ENCODE measurements at places on chromosomes 5 and 9. TPM values are rescaled to one million over a fixed set of nuclear protein-coding genes. Genes with fewer than 3 reads are reported as not detected.

Gene PCDHB4
- 8.4 TPM for total RNA-seq

Gene ENTPD8
- not detected for total RNA-seq

Gene CRHBP
- total RNA-seq, result 0.18 TPM

Gene LSM11
- total RNA-seq, result 5.1 TPM

- no peaks in the 10 kb centered on the region for H3K36me3 ChIP-seq
- no peak for DNase-seq
- no peak overlapping the region for H3K27ac ChIP-seq
- peaks cover 3% of the 10 kb centered on the region for H3K4me1 ChIP-seq
- H3K4me3 ChIP-seq, result no peak overlapping the region
Observed at GRCh38 chr5:56095579-56096102, 100.9 kb upstream of the IL6ST start.

DNA sequence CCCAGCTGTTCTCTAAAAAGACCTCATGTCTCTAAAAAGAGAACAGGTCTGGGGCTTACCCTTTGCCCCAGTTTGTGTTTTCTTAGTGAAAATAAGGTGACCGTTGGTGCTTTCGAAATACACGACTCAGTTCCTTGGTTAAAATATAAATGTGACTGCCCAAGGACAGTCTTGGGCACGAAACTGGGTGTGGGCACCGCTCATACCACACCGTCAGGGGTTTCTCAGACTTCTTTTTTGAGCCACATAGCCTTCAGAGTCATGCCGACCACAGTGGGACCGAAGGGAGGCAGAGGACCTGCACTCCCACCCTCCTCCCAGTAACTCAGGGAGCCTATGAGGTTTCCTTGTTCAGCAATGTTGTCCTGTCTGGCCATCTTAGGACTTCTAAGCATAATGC lies 6.5 kb downstream of the SNX18 start:
- H3K36me3 ChIP-seq, result no peaks in the 10 kb centered on the region
- H3K27ac ChIP-seq, result no peak overlapping the region
- DNase-seq, result no peak
- H3K27me3 ChIP-seq, result no peaks in the 10 kb centered on the region

DNA sequence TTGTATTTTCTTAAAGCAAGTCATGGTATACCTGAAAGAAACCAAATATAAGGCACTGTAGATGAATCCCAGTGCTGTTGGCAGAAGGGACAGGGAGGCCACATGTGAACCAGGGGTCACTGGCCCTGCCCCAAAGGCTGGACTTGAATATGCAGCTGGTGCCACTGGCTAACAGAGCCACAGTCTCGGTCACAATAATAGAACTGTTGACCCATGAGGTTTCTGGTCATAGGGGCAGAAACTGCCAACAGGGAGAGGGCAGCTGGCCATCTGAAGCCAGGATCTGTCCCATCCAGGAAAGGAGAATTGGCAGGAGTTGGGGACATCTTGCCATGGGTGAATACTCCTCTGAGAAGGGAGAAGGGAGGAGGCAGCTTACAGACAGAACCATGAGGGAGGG lies 31.9 kb downstream of the PALM2AKAP2 start:
- H3K36me3 ChIP-seq, result no peaks in the 10 kb centered on the region
- H3K27me3 ChIP-seq, result no peaks in the 10 kb centered on the region
- H3K4me1 ChIP-seq, result no peaks in the 10 kb centered on the region
- H3K4me3 ChIP-seq, result no peak overlapping the region
- no peak overlapping the region for H3K27ac ChIP-seq

DNA sequence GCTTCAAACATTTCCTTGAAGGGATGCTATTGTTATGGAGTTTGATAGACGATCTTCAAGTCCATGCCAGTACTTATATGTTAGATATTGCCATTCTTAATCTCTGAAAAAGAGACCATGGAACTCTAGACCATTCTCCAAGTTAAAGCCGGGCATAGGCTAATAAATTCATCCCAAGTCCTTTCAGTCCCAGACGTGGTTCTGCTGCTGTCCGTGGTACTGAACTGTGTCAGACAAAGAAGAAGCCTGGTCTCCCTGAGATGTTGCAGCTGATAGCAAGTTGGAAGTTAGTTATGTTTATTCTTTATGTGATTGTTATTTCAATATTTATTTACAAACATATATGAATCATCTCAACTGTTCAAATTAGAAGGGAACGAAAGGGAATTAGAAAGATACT lies 158.7 kb downstream of the NMUR2 start:
- no peaks in the 10 kb centered on the region for H3K36me3 ChIP-seq
- no peak overlapping the region for H3K4me3 ChIP-seq
- H3K27ac ChIP-seq, result no peak overlapping the region
- no peaks in the 10 kb centered on the region for H3K27me3 ChIP-seq

All from ovary (tissue), 10 donors.